Activated CD8-positive, alpha-beta memory T cell treated with anti-CD3 and anti-CD28 coated beads, Interleukin-2, amount 10 ng/mL, durations not matched to agents 7 days and 5 days (primary cell): ENCODE measurements at places on chromosomes 12 and 14. TPM values are rescaled to one million over a fixed set of nuclear protein-coding genes. Genes with fewer than 3 reads are reported as not detected.

CD27 gene
- total RNA-seq, result 44.9 TPM

CDK2 gene
- total RNA-seq, result 146 TPM

NPFF gene
- not detected for total RNA-seq

DNA sequence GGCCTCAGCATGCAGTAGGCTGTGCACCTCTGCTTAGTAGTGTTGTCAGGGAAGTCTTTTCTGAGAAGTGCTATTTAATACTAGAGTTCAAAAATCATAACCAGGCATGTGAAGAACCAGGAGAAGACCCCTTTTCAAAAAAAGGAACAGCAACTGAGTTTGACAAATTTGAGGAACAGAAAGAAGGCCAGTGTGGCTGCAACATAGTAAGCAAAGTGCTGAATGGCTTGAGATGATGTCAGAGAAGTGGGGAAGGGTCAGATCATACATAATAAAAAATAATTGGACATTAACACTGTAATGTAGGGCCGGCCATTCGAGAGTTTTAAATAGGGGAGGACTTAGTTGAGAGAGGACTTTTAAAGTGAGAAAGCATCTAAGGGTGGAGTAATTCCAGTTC lies 11.1 kb upstream of the CNTN1 start:
- no peak for DNase-seq

DNA sequence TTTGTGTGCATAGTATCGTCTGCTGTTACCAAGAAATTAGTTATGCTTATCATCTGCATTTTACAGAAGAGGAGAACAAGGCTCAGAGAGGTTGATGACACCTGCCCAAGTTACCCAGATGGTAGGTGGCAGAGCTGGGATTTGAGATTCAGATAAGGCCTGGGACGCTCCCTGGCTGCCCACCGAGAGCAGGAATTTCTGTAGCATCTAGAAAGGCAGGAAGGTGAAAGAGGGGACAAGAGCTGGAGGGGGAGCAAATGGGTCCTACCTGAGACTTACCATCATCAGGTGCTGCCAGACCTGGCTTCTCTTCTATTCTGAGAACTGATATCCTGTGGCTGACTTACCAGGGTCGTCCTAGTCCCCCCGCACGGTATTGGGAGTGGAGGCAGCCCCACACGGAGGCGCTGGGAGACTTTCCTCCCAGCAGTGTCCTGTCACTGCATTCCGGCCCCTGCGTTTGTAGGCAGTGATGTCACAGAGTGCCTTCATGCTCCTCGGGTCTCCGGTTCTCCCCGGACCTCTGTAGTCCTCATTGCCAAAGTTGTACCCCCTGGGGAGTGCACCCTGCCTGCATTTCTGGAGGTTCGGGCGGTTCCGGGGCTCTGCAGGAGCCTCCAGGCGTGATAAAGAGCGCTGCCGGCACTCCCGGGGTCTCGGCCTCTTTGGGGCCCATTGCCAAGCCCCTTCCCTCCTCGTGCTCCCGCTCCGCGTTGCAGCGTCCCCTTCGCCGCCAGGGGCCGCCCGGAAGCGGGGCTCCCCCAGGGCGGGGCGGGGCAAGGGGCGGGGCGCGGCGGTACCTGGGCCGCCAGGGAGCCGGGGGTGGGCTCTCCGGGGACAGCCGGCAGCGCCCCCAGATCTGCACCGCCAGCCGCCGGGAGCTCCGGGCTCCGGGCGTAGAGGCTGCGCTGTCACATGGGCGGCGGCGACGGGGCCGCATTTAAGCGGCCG lies at the start of gene CABP1:
TSS of gene CABP1 (plus strand) at position 856 of the 951 bp plus-strand sequence. CDS start at position 916, 60 bp downstream.
- peak; percentile 67 for DNase-seq

DNA sequence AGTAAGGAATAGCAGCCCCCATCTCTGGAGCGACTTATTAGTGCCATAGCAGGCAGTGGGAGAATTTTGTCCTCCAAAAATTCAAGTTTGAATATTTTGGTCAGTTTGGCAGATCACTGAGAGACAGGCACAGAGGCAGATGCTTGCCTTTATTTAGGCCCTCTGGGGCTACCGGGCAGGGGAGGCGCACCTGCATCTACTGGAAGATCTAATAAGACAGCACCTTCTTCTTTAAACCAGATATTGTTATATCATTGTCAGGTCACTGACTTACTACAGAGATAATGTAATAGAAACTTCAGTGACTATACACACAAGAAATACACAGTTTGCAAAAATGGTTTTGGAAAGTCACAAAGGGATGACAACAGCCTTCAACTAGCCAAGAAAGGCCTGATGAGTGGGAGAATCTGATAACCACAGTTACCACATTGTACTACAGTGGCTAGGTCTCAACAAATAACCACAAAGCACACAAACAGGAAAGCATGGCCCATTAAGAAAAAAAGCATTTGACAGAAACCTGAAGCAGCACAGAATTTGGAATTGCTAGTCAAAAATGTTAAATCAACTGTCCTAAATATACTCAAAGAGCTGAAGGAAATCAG lies 56.8 kb downstream of the CDK17 start:
- peak; percentile 50 for DNase-seq
